ENCODE measurements at places on chromosomes 2 and 18.

DNA sequence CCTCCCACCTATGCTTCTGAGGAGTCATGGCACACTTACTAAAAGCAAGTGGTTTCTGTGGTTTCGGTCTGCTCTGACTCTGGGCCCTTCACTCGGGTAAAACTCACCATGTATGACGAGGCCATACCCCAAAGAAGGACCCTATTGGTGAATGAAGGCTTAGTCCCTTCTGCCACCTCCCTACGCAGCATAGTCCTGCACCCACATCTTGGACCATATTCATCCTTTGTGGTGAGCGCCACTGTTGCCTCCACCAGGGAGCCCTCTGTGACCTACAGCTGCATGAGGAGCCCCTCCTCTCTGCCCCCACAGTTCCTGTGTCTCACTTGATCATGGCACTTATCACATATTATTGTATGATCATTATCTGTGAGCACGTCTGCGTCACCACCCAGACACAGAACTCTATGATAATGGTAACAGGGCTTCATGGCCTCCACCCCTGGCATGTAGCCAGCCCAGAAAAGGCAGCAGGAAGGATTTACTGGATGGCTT, 113.3 kb downstream of the TFCP2L1 start:
- DNase-seq: no peak

DNA sequence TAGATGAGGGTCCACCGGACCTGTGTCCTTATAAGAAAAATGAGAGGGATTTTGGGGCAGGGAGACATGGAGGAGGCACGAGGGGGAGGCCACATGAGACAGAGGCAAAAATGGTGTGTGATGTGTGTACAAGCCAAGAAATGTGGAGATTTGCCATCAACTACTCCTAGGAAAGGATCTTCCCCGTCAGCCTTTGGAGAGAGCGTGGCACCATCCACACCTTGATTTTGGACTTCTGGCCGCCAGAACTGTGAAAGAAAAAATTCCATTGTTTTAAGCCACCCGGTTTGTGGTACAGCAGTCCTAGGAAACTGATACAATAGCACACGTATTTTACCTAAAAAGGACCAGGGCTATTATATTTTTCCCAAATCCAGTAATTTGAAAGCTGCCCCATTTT, 829.0 kb upstream of the SALL3 start:
- no peak for DNase-seq

- DNase-seq: no peak
Measured at GRCh38 chr18:68916734-68917133, 118.9 kb downstream of the CCDC102B start.

DNA sequence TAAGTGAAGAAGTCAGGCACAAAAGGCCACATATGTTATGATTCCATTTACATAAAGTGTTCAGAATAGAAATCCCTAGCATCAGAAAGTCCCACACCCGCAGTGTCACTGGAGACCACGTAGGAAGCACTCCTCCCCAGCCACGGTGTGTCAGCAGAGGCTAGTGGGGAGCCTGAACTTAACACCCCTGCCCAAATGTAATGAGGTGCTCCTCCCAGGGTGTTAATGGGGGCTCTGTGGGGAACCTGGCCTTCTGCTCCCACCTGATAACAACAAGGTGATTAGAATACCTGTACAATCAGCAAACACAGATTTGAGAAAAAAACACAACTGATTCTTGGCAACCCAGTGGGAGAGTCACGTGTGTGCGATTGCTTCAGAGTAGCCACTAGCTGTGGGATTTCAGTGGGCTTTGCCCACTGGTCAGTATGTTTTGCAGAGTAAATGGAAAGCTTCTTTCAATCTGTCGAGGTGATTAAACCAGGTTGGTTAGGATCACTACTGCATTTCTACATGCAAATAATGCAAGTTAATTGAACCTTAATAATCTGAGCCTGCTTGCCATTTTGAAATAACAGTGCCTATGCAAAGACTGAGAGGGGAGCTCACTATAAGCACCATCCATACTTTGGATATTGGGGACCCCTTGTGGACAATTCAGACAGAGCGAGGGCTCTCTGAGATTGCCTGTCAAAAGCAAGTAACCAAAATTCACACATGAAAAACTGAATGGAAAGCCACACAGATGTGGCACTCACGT, 20.6 kb upstream of the ATRAID start:
- DNase-seq: no peak

- peak; percentile 48 for DNase-seq
Measured at GRCh38 chr2:96157649-96158553, 12.7 kb upstream of the DUSP2 start.

- no peak for DNase-seq
Measured at GRCh38 chr2:239049421-239050251, 201.8 kb downstream of the TWIST2 start.

DNA sequence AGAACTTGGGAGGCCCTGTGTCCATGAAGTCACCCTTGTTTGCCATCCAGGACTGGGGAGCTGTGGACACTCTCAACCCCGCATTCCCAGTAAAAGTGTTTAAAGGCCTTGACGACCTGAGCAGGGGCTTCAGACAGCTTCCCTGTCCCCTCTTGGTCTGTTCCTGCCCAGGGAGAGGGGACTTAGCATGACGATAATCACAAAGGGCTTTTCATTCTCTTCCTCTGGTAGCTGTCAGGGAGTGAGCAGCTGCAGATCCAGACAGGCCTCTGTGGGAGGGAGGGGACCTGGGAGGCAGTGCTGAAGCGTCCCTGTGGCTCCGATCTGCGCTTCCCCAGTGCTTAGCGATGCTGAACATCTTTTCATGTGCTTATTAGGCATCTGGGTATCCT, 77.8 kb upstream of the HS6ST1 start:
- DNase-seq: no peak

- no peak for DNase-seq
Measured at GRCh38 chr2:15941871-15942710, 1.7 kb downstream of the MYCN start.

DNA sequence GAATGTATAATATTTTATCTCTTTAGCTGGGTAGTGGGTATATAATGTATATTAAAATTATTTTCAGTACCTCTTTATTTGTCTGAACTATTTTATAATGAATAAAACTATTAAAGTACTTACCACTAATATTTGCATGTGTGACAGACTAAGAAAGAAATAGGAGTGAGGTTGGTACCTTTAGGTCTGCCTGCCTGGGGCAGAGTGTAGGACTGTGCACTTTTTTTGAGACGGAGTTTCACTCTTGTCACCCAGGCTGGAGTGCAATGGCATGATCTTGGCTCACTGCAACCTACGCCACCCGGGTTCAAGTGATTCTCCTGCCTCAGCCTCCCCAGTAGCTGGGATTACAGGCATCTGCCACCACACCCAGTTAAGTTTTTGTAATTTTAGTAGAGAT, 18.8 kb downstream of the NCOA1 start:
- DNase-seq: no peak

- DNase-seq: no peak
Measured at GRCh38 chr2:16657671-16658070, 8.0 kb downstream of the CYRIA start.

DNA sequence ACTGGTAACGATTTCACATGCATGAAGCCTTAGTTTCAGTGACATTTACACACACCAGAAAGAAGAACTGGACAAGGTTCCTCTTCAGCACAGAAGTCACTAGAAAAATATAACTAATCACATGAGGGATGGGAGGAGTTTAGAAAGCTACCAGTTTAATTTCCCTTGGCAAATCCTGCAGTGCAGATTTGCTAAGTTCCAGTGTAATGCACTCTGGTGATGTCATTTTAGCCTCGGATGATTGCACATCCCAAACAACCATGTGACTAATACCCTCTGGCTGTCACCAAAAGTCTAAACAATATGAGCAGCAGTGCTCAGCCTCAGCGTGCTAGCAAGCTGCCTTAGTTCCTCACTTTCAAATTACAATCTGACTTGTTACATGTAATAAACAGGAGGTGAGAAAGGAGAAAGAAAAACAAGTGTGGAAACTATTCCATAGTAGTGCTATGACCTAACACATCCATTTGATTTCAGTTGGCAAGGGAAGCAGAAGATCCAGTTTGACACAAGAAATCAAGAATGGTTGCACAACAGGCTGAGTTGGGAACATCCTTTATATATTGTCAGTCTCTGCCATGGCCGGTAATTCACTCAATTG, 35.3 kb upstream of the PPP1CB start:
- DNase-seq: no peak

DNA sequence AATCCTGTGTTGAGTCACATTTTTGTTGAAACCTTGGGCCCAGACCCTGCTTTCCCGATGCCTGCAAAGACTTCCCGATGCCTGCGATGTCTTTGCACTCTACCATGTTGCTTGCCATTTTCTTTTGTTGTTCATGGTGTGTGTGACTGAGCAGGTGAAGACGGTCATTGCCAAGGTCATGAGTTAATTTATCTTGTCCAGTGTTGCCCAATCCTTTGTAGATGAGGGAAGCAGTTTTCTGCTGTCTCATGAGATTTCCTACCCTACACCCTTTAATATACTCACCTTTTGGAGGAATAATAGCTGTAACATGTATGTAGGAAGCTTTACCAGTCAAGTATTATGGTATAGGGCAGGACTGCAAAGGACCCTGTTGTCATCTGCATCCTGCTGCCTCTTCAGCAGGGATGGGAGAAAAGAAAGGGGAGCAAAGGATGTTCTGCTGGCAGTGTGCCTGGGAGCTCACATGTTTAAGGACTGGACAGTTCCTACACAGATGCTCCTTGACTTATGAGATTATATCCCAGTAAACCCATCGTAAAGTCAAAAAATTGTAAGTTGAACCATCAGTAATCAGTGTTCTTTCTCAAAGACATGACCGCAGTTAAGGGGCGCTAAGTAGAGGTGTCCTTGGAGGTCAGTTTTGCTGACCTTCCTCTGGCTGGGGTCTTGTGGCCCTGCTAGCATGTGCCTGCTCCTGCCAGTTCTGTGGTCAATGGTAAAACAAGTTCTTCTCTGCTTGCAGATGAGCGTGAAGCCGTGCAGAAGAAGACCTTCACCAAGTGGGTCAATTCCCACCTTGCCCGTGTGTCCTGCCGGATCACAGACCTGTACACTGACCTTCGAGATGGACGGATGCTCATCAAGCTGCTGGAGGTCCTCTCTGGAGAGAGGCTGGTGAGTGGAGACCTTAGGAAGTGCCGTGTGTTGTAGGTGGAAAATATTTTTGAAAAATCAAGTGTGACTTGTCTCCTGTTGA, 124.8 kb upstream of the EML6 start:
- DNase-seq: no peak

GRCh38 chr2:37832590-37833197, 92.4 kb upstream of the RMDN2 start:
- DNase-seq: peak; percentile 59

GRCh38 chr18:8106603-8107002, 502.6 kb upstream of the RAB12 start:
- DNase-seq: no peak

GRCh38 chr2:216915557-216916150, 55.8 kb upstream of the TNP1 start:
- DNase-seq: no peak

- no peak for DNase-seq
Measured at GRCh38 chr2:179556425-179556824, 291.8 kb upstream of the SESTD1 start.

Data from naive thymus-derived CD4-positive, alpha-beta T cell (primary cell).